ENCODE measurements at places on chromosomes 5 and 9. TPM values are rescaled to one million over a fixed set of nuclear protein-coding genes. Genes with fewer than 3 reads are reported as not detected.
A peak's percentile ranks its signal among the peaks of the same experiment; 100 is the strongest.

ARSK gene
- total RNA-seq, result 22.0 TPM

GRCh38 chr9:134868751-134869553, 11.7 kb upstream of the FCN2 start:
- DNase-seq, result no peak

DNA sequence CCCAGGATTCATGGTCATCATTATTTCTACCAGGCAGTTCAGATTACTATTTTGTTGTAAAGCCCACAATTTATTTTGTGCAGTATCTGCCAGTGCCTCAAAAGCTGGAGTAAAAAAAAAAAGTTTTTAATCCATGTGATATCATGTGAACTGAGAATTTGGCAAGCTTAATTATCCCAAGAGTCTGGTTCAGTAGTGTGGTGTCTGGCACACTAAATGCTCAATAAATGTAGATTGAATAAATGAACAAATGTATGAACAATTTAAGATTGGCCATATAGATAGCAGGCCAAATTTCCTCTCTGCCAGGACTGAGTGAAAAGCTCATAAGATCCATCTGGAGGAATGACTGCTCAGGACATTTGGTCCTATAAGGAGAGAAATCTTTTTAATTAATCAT, 533.0 kb downstream of the TLE1 start:
- no peak for DNase-seq

- DNase-seq, result no peak
These were observed 2.5 kb upstream of the BASP1 start for GRCh38 chr5:17214893-17215292.

DNA sequence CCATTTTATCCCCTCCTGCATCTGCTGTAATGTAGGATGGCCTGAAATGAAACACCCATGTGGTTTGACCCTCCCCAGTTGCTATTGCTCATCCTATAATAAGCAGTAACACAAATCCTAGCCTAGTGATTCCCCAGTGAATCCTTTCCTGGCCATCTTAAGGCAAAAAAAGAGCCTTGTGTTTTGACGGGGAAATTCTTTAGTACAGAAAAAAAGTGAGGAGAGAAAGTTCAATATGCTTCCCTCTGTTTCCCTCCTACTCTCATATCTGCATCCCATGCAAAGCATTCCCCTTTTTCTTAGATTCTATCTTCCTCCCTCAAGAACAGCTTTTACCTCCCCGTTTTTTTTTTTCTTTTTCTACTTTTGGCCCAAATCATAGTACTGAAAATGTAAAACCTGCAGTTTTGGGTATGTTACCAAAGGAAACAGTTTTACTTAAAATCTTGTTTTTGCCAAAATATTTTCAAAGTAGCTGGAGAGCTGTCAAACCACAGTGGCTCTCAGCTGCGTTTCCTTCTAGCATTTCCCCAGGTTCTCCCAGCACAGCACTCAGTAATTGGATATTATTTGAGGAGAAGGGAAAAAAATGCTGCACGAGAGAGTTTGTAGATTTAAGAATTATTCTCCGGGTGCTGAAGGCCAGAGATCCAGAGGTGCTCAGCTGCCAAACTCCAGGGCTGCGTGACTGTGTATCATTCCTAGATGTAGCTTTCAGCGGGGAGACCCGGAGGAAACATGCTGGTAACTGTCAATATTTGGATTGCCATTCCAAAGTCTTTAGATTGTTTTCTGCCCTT, 321.4 kb downstream of the NPR3 start:
- DNase-seq, result peak; percentile 73

- peak; percentile 58 for DNase-seq
These were observed 41.0 kb downstream of the ESM1 start for GRCh38 chr5:54944364-54944763.

NMUR2 gene
- not detected for total RNA-seq

- peak; percentile 85 for DNase-seq
These were observed 72.5 kb upstream of the RASA1 start for GRCh38 chr5:87195104-87195591.

GRCh38 chr9:35814106-35814840, 569 bp downstream of the HINT2 start:
- DNase-seq, result peak; percentile 41

DNA sequence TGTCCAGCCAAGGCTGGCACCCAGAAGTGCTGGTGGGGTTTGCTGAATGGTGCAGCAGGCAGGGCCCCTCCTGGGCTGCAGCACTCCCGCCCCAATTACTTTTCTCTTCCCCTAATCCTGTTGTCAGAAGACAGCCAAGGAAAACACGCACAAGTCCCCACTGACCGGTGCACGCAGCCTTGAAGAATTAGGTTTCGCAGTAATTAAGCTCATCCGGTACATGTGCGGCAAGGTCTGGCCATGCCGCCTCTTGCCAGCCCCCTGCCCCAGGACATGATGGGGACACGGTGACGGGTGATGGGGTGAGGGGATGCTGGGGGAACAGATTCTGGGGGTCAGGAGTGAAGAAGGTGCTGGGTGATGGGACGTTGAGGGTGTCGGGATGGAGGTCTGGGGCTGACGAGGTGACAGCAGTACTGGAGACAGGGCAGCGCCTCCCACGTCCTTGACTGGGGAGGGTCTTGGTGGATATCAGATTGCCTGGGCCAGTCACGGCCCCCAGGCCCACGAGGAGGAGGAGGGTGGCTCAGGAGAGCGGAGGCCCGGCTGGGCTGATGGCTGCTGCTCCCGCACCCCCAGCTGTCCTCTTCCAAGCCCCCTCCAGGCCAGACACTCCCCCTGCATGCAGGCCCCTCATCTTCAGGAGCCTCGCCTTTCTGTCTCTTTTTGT, 34.9 kb downstream of the BARX1 start:
- no peak for DNase-seq

ENTREP1 gene
- not detected for total RNA-seq

- DNase-seq, result no peak
These were observed 856.9 kb upstream of the PTPRD start for GRCh38 chr9:11469745-11470144.

DNA sequence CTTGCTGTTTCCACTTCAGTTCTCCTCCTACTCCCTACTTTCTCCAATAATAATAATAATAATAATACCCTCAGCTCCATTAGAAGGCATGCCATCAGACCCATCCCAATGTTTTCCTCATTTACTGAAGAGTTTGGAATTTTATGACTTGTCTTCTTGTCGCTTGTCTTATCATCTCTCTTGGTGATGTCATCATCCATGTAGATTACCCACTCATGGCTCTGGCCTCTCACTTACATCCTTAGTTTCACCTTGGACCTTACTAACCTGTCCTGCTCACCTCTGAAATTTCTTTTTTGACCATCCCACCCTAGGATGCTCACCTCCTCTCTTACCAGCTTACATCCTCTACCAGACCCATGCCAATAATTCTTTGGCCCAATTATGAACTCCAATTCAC, 329.3 kb downstream of the ACTL7B start:
- no peak for DNase-seq

C9orf152 gene
- not detected for total RNA-seq

DNA sequence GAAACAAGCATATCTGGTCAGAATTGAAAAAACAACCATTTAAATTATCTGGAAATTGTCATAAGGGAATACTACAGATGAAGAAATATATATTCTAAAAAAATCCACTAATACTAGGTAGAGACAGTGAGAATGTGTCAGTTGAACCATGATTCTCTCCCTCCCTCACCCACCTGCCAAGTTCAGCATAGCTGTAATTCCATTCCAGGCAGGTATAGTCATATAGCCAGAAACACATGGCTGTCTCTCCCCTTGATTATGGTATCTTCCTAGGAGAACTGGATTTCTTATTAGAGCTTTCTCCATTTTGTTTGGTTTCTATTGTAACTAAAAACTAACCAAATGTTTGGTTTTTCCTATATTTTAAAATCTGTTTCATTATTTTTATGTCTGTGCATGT, 509.2 kb downstream of the CDH10 start:
- DNase-seq, result no peak

BRINP1 gene
- not detected for total RNA-seq

DNA sequence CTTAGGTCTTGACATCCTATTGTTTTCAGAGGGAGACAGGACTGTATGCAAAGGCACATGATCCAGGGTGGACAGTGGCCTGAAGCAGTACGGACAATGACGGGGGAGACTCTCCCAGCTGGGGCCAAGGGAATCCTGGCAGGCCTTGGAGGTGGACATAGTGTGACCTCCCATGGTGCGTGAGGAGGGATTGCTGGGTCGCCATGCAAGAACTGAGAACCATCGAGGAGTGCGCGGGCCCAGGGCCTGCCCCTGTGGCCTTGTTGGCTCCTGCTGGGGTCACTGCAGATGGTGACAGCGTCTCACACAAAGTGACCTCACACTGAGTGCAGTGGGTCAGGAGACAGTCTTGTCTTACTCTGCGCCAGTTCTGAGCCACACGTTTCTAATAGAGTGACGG, 192.4 kb downstream of the GADD45G start:
- DNase-seq, result no peak

DNA sequence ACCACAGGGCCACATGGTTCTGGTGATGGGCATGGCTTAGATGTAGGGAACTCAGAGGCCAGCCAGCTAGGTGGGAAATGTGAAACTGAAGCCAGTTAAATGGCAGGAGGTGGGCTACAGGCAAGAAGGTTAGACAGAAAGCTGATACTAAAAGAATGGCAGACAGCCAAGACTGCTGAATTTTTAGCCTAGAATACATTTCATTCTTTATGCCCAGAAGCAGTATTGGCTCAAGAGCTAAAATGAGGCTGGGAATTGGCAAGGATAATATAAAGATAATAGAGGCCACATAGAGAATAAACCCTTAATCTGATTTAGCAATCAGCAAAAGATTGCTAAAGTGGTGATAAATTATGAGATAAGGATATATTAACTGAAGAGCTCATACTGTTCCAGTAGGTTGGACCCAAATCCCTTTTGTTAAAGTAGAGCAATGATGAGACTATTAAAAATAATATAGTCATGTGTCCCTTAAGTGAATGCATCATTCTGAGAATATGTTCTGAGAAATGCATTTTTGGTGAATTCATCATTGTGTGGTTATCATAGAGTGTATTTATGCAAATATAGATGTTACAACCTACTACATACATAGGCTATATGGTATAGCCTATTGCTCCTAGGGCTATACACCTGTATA, 234.3 kb downstream of the CHSY3 start:
- DNase-seq, result no peak

DNA sequence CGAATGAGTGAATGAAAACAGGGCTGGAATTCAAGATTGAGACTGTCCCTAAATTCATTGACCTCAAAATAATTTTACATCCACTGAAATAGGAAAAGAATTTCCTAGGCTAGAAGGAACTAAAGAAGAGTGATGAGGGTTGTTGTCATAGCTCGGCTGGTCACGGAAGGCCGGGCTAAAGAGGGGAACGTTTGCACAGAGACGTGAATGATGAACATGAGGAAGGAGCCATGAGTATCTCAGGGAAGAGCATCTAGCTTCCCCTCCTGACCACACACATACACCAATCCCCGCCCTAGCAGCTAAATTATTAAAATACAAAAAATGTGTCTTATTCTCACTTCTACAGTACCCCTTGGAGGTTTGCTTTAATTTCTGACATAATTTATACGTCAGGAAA, 124.4 kb upstream of the ABCA1 start:
- DNase-seq, result no peak

- DNase-seq, result no peak
These were observed 849 bp upstream of the RGMB start for GRCh38 chr5:98772415-98773213.
